Endothelial cell of umbilical vein (primary cell): ENCODE measurements at places on chromosomes 16 and 17. TPM values are rescaled to one million over a fixed set of nuclear protein-coding genes. Genes with fewer than 3 reads are reported as not detected.

DNA sequence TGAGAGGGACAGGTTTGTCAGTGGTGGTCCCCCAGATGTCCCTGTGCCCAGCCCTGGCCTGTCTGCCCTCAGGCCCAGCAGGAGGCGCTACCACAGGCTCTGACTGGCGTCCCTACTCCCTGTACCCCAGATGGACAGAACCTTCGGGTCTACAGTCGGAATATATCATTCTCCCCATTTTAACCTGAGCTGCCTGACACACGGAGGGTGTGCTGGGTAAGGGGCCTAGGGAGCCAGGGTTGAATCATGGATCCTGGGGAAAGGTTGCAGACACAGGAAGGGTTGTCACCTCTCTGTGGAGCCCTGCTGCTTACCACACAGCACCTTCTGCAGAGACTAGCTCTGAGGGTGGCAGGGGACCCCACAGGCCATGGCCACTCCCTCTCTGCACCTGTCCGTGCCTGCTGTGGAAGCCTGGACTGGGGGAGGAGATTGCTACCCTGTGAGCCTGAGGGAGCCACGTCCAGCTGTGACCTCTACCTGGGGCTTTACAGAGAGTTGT, 162.2 kb upstream of the ZNF267 start:
- no peak for DNase-seq

DNA sequence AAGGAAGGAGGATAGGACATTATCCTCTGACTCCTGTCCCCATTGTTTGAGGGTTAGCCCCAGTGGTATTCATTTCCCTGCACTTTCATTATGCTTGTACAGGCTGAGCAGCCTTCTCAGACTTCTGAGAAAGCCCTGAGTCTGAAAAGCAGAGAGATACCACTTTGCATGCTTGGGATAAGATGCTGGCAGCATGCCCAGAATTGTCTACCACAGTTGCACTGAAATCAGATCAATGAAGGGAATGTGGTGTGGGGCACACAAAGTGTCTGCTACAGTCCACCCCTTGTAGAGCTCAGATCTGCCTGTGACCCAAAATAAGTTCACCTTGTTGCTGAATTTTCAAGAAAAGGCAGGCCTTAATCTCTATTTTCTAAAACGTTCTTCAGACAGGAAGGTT, 160.6 kb downstream of the CCT6B start:
- DNase-seq = no peak

DNA sequence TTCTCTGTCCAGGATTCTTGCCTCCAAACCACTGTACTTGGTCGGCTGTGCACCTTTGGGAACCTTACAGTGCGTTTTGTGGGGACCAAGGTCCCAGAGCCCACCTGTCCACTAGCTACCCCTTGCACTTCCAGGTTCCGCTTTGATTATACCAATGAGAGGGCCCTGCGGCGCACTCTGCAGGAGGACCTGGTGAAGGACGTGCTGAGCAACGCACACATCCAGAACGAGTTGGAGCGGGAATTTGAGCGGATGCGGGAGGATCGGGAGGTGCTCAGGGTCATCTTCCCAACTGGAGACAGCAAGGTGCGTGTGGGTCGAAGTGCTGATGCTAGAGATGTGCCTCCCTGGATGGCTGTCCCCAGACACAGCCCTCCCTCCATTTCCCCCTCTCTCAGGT, 18.8 kb downstream of the POLR2A start:
- no peak for DNase-seq

DNA sequence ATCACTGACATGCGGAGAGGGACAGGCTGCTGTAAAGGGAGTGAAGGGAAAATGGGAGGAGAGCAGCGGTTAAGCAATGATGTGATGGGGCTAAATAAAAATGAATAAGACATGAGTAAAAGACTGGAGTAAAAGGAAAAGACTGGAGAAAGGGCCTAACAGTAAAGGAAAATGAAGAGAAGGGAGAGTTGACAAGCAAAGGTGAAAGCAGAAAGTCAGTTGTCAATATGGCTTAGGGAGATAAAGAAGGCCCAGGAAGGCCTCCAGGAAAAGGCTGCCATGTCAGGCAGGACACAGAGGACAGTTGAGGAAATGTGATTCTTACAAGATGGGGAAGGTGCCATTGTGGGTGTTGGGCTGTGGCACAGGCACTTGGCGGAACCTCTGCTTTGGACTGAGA, 98.9 kb upstream of the AMZ2 start:
- no peak for DNase-seq

DNA sequence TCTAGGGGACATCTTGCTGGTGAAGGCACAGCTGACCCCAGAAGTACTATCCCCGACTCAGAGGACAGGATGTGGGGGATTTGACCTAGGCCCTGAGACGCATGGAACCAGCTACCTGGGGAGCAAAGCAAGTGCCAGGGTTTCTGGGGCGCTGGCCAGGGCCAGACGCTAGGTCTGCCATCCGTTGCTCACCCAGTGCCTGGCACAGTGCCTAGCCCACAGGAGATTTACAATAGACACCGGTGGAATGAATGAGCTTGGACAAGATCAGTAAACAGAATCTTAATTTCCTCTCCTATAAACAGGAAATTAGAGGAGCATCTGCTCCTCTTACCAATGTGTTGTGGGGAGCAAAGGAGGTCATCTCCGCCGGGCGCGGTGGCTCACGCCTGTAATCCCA, 5.0 kb downstream of the RPRML start:
- no peak for DNase-seq

- peak; percentile 44 for DNase-seq
These were observed 1.3 kb upstream of the SLC6A4 start for GRCh38 chr17:30236766-30237165.

GRCh38 chr16:4923853-4924252, 13.1 kb downstream of the PPL start:
- no peak for DNase-seq

GRCh38 chr17:80605326-80606066, 60.9 kb downstream of the RPTOR start:
- DNase-seq = no peak

Gene PIRT
- not detected in 2 replicates for polyA plus RNA-seq

Gene AOC3
- 0.11 and 0.19 TPM in 2 replicates for polyA plus RNA-seq

Gene ZNHIT3
- 61.3 and 66.9 TPM in 2 replicates for polyA plus RNA-seq

Gene KRTAP2-2
- not detected in 2 replicates for polyA plus RNA-seq

Gene PRR35
- polyA plus RNA-seq = not detected in 2 replicates

Gene SPNS2
- polyA plus RNA-seq = 70.2 and 77.3 TPM in 2 replicates
